ENCODE measurements at places on chromosomes 1 and 21.

DNA sequence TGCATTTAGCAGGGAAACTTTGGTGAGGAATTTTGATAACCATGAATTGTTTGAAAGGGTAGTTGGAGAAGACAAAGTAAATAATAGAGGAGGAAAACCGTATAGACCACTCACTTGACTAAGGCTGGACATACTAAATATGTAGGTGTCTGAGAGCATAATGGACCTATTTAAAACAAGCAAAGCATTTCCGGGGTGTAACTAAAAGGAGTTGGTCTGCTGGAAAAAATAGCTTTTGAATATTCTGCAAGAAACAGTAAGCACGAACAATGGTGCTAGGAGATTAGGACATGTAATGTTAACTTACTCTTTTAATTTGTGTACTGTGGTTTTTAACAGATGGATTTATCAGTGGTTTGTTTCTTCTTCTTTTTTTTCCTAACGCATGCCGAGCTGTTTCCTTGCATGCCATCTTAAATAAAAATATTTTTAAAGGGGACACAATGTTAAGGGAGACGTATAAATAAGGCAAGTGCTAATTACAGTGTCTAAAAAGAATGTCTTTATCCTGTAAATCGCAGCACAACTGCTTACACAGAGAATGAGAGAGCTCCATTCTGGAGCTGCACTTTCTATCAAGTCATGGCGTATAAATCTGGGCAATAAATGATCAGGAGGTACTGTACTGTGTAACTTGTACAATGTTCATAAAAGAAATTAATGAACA is 492.1 kb downstream of the LMO4 start:
- DNase-seq: no peak

GRCh38 chr1:209207126-209207700 is 376.3 kb upstream of the CAMK1G start:
- DNase-seq: no peak

- no peak for DNase-seq
Observed at GRCh38 chr1:206839857-206840256, 25.6 kb upstream of the IL20 start.

- DNase-seq: no peak
Observed at GRCh38 chr1:31479811-31480210, 66.8 kb downstream of the SERINC2 start.

GRCh38 chr1:205481218-205481617 is 23.3 kb upstream of the CDK18 start:
- no peak for DNase-seq

DNA sequence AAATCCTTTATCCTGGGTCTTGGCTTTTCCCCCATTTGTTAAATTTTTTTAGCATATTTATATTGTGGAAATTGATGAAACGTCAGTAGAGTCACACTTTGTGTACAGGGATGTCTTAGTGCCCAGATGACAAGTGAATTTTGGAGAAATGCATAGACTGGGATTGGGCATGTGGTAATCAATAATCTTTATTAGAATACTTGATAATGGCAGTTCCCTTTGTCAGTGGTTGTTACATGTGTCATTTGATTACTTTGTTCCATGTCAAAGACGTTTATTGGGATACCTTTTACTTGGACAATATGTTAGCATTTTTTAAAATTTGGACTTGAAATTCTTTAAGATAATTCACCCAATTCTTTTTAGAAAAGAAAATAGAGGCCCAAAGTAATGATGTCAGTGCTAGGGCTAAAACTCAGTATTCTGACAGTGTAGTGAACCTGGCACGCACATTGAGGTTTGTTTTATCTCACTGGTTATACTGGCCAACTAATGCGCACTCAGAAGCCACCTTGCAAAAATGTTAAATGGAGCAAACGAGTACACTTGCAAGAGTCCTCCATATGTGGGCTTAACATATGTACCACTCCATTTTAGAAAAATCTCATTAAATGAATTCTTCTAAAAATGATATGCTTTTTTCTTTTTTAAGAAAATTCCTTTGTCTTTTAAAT is 9.2 kb downstream of the PRPF38B start:
- DNase-seq: no peak
